EL (cell line): ENCODE measurements at places on chromosomes 7 and 10.
A peak's percentile ranks its signal among the peaks of the same experiment; 100 is the strongest.

GRCh38 chr7:110548372-110548771 lies 542.6 kb upstream of the LRRN3 start:
- peak; percentile 36 for DNase-seq

GRCh38 chr7:144494355-144494754 lies 90.9 kb upstream of the NOBOX start:
- no peak for DNase-seq

DNA sequence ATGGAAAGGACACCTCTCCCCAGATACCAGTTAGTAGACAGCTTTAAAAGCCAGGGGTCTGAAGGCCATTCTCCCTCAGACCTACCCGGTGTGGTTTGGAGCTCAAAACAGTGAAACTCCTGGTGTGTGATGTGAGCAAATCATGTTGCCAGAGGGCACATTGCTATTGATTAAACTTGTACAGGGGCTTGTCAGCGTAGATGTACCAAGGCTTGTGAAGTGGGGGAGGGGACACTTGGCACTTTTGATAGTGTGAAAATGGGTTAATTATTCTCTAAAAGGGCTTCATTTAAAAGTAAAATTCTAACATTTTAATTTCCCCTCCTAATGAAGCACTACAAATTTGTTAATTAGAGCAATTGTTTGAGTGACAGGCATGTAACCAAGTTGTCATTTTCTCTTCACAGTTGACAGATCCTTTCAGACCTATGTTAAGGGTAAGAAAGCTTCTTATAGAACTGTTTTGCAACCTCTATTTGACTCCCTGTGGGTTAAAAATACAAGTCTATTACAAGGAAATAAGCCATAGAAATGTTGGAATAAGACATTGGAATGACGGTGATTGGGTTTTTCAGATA lies 356.9 kb upstream of the GALNT17 start:
- DNase-seq, result no peak

DNA sequence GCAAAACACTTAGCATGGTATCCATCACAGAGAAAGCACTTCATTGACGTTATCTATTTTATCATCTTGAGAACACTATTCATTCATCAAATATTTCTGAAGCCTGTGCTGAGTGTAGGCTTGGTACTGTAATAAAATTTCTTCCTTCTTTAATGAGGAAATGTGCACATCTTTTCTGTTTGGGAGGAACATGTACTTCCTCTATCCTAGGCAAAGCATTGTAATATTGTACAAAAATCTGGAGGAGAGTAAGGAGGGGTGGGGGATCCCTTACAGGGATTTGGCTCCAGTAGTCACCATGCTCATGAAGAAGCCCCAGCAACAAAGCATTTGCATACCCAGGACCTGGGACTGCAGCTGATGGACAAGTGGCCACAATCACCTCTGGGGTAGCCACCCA lies 39.9 kb upstream of the SORCS3 start:
- DNase-seq, result no peak

DNA sequence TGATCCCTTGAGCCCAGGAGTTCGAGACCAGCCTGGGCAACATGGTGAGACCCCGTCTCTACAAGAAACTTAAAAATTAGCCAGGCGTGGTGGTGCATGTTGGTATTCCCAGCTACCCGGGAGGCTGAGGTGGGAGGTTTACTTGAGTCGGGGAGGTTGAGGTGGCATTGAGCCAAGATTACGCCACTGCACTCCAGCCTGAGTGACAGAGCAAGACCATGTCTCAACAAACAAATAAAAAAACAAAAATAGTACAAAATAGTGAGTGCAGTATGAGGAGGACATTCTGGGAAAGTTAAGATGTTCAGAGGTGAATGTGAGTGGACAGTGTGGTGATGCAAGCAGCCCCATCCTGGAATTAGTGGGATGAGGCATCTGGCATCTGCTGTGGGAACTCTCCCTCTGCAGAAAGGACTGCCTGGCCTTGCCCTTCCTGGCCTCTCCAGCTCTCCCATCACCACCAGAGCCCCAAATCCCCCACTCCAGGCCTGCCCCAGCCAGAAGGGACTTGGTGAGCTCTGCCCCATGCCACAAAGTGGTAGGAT lies 96.6 kb upstream of the PARD3 start:
- no peak for DNase-seq

- DNase-seq, result no peak
Measured at GRCh38 chr7:125670926-125671572, 741.4 kb upstream of the POT1 start.

DNA sequence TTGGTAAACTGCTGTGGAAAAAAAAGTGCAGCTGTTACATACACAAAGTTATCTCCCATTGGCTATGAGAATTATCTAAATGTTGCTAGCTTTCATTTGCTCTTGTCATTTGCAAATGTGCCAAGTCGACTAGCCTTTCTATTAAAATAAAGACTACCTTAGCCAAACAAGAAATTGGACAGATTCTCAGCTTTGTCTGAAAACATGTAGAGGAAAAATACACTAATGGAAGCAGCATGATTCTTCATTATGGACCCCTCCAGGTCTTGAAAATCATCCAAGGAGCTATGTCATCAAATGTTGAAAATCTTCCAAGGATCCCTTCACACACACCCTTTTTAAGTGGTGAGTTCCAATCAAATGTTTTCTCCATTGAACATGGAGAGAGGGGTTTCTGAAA lies 237.7 kb downstream of the ETV1 start:
- no peak for DNase-seq

GRCh38 chr7:80646083-80646865 lies 7.8 kb downstream of the CD36 start:
- DNase-seq, result no peak

GRCh38 chr7:92671505-92672169 lies 81.4 kb upstream of the FAM133B start:
- DNase-seq, result no peak
